ENCODE measurements at places on chromosomes 7 and 10. TPM values are rescaled to one million over a fixed set of nuclear protein-coding genes. Genes with fewer than 3 reads are reported as not detected.

Gene SEPHS1
- total RNA-seq, result 67.5 TPM

Gene APBB1IP
- not detected for total RNA-seq

Gene SLC26A3
- total RNA-seq, result not detected

Gene COL13A1
- 29.2 TPM for total RNA-seq

Gene MKI67
- 19.3 TPM for total RNA-seq

Gene ANLN
- 33.5 TPM for total RNA-seq

Gene ZNF365
- total RNA-seq, result 0.44 TPM

Gene PRLHR
- not detected for total RNA-seq

Gene PSD
- 0.99 TPM for total RNA-seq

Gene LAMB1
- 1,014 TPM for total RNA-seq
